ENCODE measurements at places on chromosomes 3 and 15. TPM values are rescaled to one million over a fixed set of nuclear protein-coding genes. Genes with fewer than 3 reads are reported as not detected.

GRCh38 chr3:125322166-125322565 lies 53.0 kb downstream of the ZNF148 start:
- no peak for DNase-seq
- H3K4me3 ChIP-seq, result no peak overlapping the region
- no peaks in the 10 kb centered on the region for H3K4me1 ChIP-seq
- no peaks in the 10 kb centered on the region for H3K27me3 ChIP-seq
- no peak overlapping the region for H3K27ac ChIP-seq
- H3K36me3 ChIP-seq, result no peaks in the 10 kb centered on the region

DNA sequence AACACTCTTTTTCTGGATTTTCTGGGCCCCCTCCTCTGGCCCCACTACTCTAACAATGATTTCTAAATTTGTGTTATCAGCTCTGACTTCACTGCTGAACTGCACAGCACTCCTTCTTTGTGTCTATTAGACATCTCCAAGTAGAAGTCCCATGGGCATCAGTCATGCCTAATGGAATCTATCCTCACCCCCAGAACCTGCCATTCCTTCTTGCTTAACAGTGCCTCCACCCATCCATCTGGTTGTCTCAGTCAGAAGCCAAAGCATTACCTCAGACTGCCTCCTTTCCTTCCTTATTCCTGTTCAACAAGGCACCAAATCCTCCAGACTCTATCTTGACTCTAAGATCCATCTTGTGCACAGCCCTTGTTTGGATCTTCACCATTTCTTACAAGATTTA lies 36.2 kb downstream of the SSR3 start:
- peaks cover 27% of the 10 kb centered on the region for H3K4me1 ChIP-seq
- no peaks in the 10 kb centered on the region for H3K36me3 ChIP-seq
- no peak overlapping the region for H3K4me3 ChIP-seq
- H3K27ac ChIP-seq, result no peak overlapping the region

DNA sequence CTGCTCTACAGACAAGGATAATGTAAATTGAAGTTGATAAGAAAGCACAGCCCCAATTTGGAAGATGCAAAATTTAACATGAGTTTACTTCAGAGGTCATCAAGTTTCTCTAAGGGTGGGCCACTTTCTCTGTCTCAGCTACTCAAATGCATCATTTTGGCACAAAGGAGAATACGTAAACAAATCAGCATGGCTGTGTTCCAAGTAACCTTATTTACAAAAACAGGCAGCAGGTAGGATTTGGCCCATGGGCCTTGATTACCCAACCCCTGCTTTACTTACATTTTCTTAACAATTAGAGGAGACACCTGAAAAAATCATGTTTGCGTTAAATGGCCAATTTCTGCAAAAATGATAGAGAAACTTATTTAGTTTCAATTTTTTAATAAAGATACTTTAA lies 181.7 kb downstream of the GBE1 start:
- no peak overlapping the region for H3K4me3 ChIP-seq
- no peaks in the 10 kb centered on the region for H3K36me3 ChIP-seq
- no peak overlapping the region for H3K27ac ChIP-seq
- no peaks in the 10 kb centered on the region for H3K4me1 ChIP-seq
- no peaks in the 10 kb centered on the region for H3K27me3 ChIP-seq
- DNase-seq, result no peak

GRCh38 chr3:33355611-33356010 lies 78.4 kb downstream of the FBXL2 start:
- H3K36me3 ChIP-seq, result no peaks in the 10 kb centered on the region
- peaks cover 9% of the 10 kb centered on the region for H3K4me1 ChIP-seq
- no peak overlapping the region for H3K27ac ChIP-seq
- no peak for DNase-seq

- no peak for DNase-seq
- no peaks in the 10 kb centered on the region for H3K27me3 ChIP-seq
- no peak overlapping the region for H3K27ac ChIP-seq
- H3K36me3 ChIP-seq, result no peaks in the 10 kb centered on the region
Measured at GRCh38 chr3:97121386-97121785, 307.0 kb downstream of the EPHA6 start.

The SUSD5 gene
- 6.6 TPM for total RNA-seq

The BFSP2 gene
- not detected for total RNA-seq

The CXCR6 gene
- not detected for total RNA-seq
